ENCODE measurements at places on chromosomes 6 and 20.

- DNase-seq: no peak
Measured at GRCh38 chr20:40104959-40105358, 584.1 kb downstream of the MAFB start.

- no peak for DNase-seq
Measured at GRCh38 chr6:127178746-127179145, 60.3 kb downstream of the RSPO3 start.

- DNase-seq: no peak
Measured at GRCh38 chr6:30463242-30463641, 26.1 kb upstream of the HLA-E start.

DNA sequence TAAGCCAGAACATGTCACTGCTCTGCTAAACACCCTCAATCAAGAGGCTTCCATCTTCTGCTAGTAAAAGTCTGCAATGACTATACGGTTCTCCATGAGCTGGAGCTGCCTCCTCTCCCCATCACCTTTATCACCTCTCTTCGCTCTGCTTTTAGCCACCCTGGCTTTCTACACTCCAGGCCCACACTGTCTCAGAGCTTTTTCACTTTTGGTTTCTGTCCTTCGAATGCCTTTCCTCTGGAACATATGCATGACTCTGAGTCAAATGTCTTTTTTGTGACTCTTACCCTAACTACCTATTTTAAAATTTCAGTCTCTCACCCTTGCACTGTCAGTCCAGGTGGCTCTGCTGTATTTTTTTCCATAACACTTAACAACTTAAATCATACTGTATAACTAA is 525.4 kb upstream of the RNF217 start:
- DNase-seq: no peak

DNA sequence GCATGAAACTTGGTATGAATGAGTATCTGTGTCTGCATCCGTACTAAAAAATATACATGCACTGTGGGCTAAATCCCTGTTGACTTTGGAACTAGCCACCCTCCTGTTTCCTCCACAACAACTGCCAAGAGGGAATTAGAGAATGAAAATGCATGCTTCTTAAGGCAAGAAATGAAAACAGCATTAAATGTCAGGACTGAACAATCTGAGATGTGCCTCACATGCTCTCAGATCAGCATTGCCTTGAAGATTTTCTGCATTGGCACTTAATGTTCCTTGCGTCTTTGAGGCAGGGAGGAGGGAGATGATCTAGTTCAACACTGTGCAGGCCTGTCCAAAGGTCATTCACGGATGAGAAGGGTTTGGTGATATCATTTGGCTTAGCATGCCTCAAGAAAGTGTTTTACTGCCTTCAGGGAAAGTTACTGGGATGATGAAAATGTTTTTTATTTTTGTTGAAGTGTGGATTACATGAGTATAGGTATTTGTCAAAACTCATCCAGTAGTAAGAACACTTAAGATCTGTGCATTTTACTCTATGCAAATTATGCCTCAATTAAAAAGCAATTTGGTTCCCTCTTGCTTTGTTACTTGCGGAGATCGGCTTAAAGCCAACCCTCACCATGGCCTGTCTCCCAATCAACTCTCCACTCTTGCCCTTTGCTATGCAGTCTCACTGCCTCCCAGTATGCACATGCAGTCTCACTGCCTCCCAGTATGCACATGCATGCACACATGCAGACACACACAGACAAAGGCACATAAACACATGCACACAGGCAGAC is 47.5 kb upstream of the RIN2 start:
- no peak for DNase-seq
